ENCODE measurements at places on chromosomes 16 and 17.

GRCh38 chr16:86846136-86846535, 267.8 kb downstream of the FOXL1 start:
- no peak for DNase-seq

- no peak for DNase-seq
These were observed 75.8 kb downstream of the TEX14 start for GRCh38 chr17:58615768-58616659.

GRCh38 chr17:20254541-20254940, 212.8 kb downstream of the LGALS9B start:
- no peak for DNase-seq

GRCh38 chr17:64442541-64442971, 6.4 kb upstream of the MILR1 start:
- no peak for DNase-seq

GRCh38 chr16:85898521-85899442, at the start of gene IRF8:
TSS of gene IRF8 (plus strand) at chr16:85899162. CDS start at chr16:85903016, 3,854 bp downstream.
- no peak for DNase-seq

DNA sequence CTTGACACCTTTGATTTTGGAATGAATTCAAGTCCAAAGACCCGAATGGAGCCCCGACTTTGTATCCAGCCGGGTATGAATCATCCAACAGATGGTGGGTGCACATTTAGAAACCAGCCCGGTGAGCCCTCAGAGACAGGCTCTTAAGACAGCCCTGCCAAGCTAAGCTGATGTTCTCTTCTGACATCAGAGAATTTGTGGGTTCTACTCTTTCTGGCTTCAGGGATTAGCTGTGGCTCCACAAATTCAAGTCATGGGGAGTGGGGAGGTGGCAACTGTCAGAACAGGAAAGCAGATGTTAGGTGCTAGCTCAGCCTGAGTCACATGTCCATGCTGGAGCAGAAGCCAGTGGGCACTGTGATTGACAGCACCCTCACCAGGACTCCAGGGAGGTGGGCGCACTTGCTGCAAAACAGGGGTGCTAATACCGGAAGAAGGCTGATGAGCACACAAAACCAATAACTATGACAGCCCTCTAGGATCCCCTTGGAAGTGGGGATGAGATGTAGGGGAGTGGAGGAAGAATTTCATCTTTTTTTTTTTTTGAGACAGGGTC, 31.4 kb upstream of the XYLT2 start:
- DNase-seq, result no peak

DNA sequence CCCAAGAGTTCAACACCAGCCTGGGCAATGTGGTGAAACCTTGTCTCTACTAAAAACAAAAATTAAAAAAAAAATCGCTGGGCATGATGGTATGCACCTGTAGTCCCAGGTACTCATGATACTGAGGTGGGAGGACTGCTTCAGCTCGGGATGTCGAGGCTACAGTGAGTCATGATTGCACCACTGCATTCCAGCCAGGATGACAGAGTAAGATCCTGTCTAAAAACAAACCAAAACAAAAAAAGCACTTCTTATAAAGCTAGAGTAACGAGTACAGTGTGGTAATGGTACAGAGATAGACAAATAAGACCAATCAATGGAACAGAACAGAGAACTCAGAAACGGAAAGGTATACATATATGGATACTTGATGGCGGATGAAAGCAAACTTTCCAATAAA, 4.4 kb downstream of the NSMCE1 start:
- DNase-seq, result no peak

Data from NCI-H2107 (cell line).